ENCODE measurements at places on chromosomes 6 and 20.

DNA sequence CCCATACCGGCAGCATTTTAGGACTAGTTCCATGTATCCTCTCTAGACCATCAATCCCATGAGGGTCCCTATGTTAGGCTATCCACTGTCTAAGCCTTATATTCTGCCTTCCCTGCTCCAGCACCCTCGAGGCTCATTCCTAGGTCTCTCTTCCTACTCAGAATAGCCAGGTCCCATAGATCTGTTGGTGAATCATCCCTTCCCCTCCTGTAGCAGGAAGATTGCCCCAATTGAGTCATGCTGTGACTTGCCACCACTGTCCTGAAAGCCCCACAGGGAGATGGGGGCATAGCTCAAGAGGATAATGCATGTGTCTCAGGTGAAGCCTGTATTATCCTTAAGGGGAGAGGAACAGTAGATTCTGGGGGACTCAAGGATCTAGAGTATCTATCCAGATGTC is 143.1 kb upstream of the MOCS1 start:
- DNase-seq, result no peak

GRCh38 chr20:10713161-10713560 is 39.4 kb upstream of the JAG1 start:
- no peak for DNase-seq

GRCh38 chr6:150902142-150902776 is 36.8 kb downstream of the MTHFD1L start:
- DNase-seq, result no peak

- no peak for DNase-seq
Observed at GRCh38 chr6:28566527-28567252, 41.0 kb downstream of the GPX5 start.

GRCh38 chr6:163296835-163297519 is 117.5 kb upstream of the QKI start:
- no peak for DNase-seq

DNA sequence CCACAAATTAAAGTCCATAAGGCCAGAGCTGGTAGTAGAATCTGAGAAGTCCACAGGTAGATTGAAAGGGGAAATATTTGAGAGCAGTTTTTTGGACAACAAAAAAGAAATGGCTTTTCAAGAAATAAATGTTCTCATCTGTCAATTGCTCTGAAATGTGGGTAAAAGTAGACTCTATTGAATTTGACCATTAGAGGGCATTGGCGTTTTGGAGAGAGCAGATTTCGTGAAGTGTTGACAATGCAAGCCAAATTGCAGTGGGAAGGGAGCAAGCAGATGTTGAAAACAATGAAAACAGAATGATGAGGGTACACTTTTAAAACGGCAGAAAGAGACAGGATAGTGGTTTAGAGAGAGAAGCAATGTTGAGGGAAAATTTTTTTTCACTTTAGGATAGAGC is 149.1 kb upstream of the FAM83B start:
- peak; percentile 3 for DNase-seq

DNA sequence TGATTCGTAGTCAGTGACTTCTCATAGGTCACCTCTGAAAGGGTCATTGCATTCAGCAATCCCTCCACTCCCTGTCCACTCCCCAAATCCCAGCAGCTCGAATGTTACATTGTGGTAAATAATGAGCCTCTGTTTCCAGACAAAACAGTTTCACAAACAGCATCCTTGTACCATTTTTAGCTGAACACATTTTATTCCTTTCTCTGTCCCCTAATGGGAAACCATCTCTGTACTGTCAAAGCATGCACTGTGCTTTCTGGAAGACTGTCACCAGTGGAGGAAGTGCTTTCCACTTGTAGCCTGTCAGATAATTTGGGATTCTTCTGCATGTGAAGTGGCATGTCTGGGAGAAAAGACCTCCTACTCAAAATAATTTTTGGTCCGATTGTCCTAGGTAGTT is 82.0 kb downstream of the SLC35F1 start:
- DNase-seq, result no peak

Data from RKO (cell line).